ENCODE measurements at places on chromosomes 3 and 15.
A peak's percentile ranks its signal among the peaks of the same experiment; 100 is the strongest.

DNA sequence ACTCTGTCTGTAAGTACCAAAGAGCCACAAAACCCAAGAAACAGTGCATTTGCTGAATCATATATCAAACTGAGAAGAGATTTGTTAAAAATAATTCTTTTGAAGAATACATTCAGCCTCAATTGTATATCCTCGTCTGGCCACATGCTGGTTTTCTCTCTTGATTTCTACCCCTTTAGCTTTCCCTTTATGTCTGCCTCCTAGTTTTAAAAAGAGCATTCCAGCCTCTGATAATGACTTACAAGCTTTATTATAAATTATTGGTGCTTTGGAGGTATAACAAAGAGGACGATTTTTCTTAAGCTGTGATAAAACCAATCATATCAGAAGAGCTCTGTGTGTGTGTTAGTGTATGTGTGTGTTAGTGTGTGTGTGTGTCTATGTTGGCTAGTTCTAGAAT is 70.4 kb upstream of the ROBO2 start:
- DNase-seq, result no peak

- no peak for DNase-seq
Observed at GRCh38 chr3:99013777-99014315, 112.4 kb upstream of the DCBLD2 start.

GRCh38 chr3:112366522-112366921 is 33.6 kb downstream of the CD200 start:
- no peak for DNase-seq

DNA sequence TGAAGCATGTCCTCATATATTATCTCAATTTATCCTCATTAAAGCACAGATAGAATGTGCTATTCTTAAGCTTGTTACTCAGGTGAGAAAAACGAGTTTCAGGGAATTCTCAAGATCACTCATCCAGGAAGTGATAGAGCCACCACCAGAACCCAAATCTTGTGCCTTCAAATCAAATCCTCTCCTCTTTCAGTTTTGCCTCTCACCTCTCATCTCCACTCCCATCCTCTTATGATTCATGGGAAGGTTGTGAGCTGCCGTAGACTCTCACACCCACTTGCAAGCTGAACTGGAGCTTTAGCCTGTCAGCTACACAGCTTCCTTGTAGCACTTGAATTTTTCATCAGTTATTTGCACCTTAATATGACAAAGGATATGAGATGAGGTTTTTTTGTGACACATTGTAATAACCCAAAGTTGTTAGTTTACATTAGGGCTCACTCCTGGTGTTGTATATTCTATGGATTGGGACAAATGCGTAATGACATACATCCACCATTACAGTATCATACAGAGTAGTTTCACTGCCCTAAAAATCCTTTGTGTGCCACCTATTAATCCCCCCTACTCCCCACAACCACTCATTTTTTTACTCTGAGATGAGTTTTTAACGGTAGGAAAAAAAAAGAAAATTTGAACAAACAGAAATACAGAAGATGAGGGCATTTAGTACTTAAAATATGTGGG is 25.7 kb downstream of the GPR15 start:
- DNase-seq, result no peak

GRCh38 chr15:47473832-47474231 is 243.5 kb upstream of the SEMA6D start:
- DNase-seq, result no peak

DNA sequence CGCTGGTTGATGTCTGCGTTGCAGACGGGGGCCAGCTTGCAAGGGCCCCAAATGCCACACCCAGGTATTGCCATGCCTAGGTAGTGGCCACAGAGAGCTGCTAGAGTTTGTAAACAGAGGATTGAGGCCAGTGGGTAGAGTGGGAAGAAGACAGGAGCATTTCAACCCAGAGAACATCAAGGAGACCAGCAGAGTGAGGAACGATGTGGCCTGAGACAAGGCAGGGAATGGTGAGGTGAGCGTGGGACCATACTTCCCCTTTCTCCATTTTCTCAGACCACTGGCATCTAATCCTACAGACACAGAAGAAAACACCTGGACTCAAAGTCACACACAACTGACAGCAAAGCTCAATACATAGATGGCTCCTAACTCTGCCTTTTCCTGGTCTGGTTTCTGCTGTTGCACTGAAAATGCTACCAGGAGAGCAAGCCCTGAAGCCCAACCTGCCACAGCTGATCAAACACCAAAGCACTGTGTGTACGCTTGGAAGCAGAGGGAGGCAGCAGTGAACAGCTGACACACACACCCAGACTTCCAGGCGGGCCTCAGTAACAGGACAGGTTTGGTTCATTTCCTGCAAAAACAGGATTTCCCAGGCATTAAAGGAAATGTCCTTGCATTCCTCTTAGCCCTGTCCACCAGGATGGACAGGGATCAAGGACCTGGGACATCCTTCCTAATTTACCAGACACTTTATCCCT is 1.6 kb downstream of the FAM174B start:
- DNase-seq, result no peak

DNA sequence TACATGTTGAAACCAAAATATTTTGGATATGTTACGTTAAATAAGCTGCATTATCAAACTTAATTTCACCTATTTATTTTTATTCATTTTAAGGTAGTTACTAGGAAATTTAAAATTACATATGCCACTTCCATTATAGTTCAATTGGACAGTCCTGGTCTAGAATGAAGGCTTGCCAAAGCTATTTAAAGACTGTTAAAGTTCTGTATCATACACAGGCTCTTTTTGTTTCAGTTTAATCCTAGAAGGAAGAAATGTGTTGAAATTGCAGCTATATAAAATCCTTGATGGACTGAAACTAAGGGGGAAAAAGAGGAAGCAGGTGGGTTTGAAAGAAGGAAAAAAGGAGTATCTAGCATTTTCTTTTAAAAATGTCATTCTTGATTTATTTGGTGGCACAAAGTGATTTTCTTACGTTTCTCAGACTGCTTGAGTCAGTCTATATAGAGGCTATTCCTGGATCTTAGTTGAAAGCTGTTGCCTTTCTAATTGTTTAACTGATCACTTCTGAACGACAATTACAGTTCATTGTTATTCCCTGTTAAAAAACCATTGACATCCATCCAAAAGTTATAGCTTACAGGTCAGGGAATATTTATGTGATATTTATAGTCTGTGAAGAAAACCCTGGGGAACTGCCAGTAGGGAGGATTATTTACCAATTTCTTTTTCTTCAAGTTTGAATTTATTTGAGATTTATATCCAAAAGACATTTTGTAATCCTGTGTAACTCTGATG is 195.0 kb downstream of the RORA start:
- DNase-seq, result peak; percentile 70

- DNase-seq, result peak; percentile 67
Observed at GRCh38 chr3:39000008-39000450, 51.7 kb downstream of the SCN11A start.

DNA sequence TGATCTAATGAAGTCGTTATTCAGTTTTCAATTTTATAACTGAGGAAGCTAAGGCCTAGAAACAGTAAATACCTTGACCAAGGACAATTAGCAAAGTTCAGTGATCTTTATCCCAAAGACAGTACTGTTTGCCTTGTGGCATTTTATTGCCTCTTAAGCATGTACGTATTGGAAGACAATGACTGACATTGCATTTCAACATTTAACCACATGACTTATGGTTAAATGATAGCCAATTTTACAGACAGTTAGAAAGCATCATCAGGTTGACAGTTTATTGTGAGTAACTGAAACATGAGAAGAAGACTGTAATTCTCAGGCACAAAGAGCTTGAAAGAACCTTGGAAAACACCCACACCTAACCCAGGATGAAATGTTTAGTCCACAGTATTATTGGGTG is 390.8 kb upstream of the ZNF385D start:
- DNase-seq, result no peak

- no peak for DNase-seq
Observed at GRCh38 chr3:97763586-97764406, 762 bp upstream of the ARL6 start.

GRCh38 chr15:68278345-68278594 is 725 bp downstream of the FEM1B start:
- no peak for DNase-seq

GRCh38 chr15:43144512-43144911 is 11.1 kb downstream of the TMEM62 start:
- no peak for DNase-seq

DNA sequence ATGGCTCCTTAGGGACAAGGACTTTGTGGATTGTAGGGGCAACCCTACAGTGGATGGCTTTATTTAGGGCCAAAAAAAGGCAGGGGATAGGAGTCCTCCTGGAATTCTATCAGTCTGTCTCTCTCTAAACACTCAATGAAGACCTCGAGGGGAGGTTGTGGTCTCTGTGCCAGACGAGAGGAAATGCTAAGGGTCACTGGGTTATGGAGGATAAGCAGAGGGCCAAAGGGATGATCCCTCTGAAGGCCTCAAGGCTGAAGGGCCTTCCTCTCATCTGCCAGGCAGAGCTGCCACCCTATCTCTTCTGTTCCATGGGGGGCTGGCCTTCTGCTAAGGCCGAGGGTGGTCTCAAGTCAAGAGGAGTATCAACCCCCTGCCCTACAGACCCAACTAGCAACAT is 27.0 kb downstream of the PLXNB1 start:
- DNase-seq, result no peak

- no peak for DNase-seq
Observed at GRCh38 chr15:88426304-88426703, 40.9 kb downstream of the MRPL46 start.

DNA sequence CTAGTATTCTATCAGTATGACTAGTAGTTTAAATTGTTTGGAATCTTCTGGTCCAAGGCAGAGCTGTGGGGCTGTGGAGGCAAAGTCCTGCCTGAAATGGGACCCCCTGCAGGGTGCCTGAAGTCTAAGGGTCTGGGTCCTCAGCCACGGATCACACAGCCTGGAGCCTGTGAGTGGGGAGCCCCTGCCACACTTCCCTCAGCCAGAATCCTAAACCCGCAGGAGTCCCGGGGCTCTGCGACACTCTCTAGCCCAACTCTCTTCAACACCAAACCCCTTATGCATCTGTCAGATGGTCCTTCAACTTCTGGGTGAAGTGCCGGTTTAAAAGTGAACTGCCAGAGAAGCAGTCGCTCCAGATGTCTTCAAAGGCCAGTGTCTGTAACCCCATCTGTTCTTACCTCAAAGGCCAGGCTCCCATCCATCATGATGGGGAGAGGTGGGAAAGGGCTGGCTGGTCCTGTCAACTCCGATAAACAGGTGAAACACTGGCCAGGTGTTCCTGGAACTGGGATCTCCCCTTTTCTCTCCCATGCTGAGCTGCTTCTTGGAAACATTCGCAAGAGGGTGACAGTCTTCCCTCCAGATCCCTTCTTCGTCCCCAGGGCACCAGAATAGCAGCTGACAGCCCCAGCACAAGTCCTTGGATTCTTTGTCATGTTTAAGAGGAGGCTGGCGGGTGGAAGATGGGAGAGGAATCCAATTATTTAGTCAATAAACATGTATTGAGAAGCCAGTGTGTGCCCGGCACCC is 45.6 kb downstream of the CPN2 start:
- no peak for DNase-seq

DNA sequence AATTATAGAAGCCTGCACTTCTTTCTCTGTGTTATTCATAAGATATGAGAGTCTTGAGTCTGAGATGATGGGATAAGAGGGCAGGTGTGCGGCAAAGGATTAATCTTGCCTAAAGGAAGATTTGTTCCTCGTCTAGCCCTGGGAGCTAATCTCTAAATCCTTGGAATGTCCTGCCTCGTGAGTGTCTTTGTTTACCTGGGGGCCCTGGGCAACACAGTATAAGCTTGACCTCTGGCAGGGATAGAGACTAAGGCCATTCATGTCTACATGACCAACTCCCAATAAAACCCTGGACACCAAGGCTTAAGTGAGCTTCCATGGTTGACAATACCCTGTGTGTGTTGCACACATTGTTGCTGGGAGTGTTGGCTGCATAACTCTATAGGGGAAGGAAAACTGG is 3.2 kb upstream of the AGBL1 start:
- no peak for DNase-seq

GRCh38 chr3:49484471-49484870 is 14.4 kb downstream of the DAG1 start:
- DNase-seq, result no peak

All from lung microvascular endothelial cell (primary cell).